Posterior cingulate gyrus (tissue), 11 donors: ENCODE measurements at places on chromosomes 5 and 9.

- no peak for DNase-seq
Observed at GRCh38 chr5:105940181-105940580, 1730.6 kb downstream of the EFNA5 start.

GRCh38 chr5:122500245-122501088 is 188.4 kb downstream of the SNCAIP start:
- DNase-seq = peak; percentile 41

DNA sequence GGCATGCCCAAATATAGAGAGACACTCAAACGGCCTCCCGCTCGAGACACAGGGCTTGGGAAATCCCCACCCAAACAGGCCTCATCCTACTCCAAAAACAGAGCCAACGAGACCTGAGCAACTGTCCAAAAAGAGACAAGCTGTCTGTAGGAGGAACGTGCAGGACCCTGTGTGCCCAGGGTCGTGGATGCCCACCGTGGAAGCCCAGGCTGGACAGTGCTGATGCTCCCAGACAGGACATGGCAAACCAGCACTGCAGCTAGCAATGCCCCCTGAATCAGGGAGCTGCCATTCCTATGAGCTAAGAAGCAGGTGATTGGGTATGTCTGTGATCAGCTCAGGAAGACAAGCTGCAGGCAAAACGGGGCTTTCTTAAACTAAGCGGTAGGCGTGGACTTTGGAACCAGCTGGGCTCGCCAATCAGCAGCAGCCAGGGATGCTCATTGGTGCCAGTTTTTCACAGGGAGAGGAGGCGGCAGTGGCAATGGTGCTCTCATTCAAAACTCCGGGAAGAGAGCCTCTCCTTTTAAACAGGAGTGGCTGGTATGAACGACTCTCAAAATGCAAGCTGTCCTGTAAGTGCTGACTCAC is 113.1 kb upstream of the IRX2 start:
- no peak for DNase-seq

- DNase-seq = no peak
Observed at GRCh38 chr9:37295796-37296195, 126.7 kb upstream of the GRHPR start.

DNA sequence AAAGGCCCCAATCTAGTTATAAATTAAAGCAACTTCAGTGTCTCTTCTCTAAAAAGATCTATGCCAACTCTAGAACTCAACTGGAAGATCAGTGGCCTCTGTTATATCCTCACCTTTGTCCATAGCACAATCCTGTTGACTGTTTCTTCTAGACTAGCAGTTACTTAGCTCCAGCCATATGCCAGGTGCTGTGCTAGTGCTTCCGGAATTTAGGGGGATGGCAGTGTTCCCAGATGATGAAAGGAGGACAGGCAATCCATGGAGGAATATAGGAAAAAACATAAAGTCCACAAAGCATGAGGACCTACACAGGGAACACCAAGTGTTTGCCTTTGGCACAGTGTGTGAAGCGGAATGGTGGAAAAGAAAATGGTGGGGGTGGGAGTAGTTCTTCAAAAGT is 214.3 kb downstream of the MAPKAP1 start:
- peak; percentile 15 for DNase-seq

DNA sequence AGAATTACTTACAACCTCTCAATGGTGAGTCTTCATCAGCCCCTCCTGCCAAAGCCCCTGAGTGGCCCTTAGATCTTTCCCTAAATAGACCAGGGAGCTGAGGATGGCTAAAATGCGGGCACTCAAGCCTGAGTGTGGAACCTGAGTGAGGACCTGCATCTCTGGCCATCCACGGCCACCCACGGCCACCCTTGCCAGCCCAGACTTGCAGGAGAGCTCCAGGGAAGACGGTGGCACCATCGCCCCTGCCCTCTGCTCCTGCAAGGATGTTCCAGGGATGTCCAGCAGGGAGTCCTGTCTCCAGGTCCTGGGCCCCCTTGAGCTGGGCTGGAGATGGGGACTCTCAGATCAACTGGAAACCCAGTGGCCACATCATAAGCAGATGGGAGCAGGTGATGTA is 68.2 kb upstream of the OLFM1 start:
- no peak for DNase-seq

DNA sequence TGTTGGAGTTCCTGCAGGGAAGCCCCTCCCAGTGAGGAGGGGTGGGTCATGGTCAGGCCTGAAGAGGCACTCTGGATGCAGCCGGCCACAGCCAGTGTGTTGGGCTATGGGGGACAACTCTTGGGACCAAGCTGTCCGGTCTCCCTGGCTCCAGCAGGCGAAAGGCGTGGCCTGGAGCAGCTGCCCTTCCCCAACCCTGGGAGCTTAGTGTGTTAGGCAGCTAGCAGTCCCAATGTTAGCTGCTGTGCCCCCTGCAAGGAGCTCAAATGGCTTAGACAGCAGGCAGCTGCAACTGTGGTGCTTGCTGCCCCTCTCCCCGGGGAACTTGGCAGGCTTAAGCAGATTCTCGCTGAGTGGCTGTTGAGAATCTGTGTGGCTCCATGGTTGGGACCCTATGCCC is 67.5 kb upstream of the ACTBL2 start:
- DNase-seq = no peak

DNA sequence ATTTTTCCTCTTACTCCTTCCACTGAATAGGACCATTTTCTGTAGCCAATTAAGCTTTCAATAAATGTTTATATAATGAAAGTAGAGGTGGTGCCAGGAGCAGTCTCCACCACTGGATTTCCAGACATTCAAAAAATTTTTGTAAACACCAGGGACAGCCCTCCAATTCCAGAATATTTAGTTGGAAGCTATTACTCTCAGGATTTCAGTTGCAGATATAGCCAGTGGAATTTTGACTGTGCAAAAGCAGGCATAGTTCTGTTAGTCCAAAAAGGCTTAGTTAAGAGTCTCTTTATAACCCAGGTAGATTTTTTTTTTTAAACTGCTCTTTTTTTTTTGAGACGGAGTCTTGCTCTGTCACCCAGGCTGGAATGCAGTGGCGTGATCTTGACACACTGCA is 138.1 kb upstream of the DMRT1 start:
- no peak for DNase-seq

DNA sequence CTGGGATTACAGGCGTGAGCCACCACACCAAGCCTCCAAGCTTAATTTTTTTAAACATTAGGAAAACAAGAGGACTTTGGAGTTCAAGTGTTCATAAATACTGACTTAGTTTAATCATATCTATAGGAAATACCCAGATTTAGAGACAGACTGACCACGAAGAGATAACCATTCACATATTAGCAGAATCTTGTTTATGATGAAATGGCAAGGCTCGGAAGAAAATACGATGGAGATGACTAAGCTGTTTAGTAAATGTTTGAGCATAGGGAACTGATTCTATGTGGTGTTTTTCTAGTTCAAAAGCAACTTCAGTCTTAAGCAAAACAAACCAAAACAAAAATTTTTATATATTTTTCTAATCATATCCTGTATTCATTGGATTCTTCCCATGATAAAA is 13.5 kb upstream of the TUSC1 start:
- no peak for DNase-seq

- no peak for DNase-seq
Observed at GRCh38 chr9:124015661-124016131, 4.1 kb downstream of the LHX2 start.

DNA sequence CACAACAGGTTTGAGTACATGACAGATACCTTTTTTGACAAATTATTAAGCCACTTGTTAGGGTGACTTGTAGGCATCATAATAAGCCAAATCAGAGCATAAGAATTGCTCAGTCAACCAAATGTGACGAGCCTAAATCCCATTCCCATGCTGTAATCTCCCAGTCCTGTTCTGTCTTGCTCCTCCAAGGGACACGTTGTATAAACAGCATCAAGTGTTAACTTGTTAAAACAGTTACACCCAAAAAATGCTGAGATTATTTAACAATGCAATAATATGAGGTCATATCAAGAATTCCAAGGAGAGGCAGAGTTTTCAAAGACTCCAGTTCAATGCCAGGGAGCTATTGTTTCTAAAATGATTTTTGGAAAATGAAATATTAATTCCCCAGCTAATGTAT is 76.2 kb downstream of the SH3TC2 start:
- DNase-seq = no peak

- no peak for DNase-seq
Observed at GRCh38 chr9:74848153-74848525, 39.6 kb downstream of the TRPM6 start.

GRCh38 chr9:97558701-97559101 is 57.2 kb downstream of the TMOD1 start:
- no peak for DNase-seq

DNA sequence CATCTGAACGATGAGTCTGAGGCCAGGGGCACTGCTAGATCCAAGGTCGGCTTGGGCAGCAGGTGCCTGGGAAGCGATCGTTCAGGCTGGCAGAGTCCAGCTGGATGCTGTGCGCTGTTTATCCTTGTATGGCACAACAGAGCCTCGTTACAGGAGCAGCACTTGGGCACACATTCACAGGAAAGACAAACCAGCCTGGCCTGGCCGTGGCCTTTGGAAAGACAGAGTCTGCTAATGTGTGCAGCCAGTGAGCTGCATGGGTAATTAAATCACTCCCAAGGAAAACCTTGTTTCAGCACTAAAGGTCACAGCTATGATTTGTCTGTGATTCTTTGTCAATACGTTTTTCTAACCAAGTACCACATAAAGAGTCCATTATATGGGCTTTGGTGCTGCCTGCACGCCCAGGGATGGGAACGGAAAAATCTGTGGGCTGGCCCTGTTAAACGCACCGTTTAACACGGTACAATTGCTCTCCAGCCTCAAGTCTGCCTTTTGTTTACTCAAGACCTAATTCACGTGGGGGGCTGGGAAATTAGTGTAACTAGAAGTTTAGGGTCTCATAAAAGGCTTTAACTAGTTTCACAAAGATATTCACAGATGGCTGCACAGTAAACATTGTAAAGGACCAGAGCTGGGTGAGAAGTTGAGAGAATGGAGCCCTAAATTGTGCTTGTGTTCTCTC is 509.3 kb downstream of the KDM4C start:
- DNase-seq = peak; percentile 36

DNA sequence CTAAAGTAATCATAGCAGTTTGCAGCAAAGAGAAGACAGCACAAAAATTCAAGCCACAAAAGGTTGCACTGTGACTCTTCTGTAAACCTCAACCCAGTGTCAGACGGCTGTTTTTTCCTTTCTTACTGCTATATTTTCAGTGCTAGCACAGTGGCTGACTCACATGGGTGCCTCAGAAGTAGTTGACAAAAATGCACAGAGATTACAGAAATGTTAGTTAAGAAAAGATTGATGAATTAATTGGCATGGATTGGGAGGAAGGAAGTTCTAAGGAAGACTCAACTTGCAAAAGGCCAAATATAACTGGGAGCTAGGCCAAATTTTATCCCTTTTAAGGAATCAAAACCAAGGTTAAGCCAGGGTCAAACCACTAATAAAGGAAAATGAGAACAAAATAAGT is 43.7 kb upstream of the ITGA1 start:
- no peak for DNase-seq

DNA sequence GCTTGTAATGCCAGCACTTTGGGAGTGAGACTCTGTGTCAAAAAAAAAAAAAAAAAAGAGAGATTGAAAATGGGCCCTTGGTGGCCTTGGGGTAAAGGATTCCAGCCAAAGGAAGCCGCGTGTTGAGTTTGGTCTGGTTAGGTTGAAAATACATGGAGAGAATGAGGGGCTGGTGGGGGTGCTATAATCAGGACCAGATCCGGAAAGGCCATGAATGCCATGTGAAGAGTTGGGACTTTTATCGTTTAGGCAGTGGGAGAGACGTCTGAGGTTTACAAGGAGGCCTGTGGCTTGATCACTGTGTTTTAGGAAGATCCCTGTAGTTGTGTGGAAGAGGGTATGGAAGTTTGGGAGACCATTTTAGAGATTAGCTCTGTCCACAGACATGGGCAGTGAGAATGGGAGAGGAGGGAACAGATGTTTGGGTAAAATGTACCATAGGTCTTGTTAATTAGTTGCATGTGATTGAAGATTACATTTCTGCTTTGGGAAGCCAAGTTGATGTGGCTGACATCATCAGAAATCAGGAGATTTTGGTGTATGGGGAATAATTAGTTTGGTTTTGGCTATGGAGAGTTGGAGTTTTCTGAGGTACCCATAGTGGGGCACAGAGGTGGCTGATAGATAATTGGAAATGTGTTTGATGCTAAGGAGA is 3.5 kb downstream of the MSANTD3 start:
- DNase-seq = no peak

DNA sequence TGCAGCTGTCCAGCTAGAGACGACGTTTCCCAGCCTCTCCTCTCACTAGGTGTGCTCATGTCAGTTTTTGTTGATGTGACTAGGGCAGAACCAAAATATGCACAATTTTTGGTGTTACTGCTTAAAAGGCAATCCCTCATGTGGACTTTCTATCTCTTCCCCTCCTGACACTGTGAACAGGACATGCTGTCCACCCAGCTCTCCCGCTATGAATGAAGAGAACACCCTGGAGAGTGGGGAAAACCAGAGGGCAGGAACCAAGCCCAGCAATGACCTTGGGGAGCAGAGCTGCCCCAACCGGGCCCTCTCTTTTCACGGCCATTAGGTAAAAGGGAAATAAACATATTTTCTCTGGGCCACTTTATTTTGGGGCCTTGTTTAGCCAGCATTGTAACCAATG is 46.7 kb upstream of the TBC1D2 start:
- no peak for DNase-seq

GRCh38 chr5:1448511-1449011 is 3.3 kb upstream of the SLC6A3 start:
- no peak for DNase-seq

DNA sequence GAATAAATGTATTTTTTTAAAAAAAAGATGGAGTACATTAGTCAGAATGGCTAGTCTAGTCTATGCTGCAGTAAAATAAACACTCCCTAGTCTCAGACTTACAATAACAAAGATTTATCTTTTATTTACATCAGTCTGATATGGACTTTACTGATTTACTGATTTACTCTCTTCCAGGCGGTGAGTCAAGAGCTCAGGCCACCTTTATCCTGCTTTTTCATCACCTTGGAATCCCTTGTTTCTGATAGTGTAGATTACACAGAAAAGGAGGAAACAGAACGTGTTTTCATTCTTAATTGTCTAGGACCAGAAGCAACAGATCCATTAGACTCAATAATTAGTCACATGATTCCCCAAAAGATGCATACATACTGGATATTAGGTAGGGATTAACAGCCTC is 290.1 kb upstream of the TRPC7 start:
- no peak for DNase-seq

- no peak for DNase-seq
Observed at GRCh38 chr9:1875251-1875851, 139.8 kb upstream of the SMARCA2 start.

- DNase-seq = peak; percentile 51
Observed at GRCh38 chr9:131111186-131111853, 14.1 kb upstream of the NUP214 start.

GRCh38 chr5:131224387-131225201 is 39.3 kb upstream of the CDC42SE2 start:
- DNase-seq = no peak

DNA sequence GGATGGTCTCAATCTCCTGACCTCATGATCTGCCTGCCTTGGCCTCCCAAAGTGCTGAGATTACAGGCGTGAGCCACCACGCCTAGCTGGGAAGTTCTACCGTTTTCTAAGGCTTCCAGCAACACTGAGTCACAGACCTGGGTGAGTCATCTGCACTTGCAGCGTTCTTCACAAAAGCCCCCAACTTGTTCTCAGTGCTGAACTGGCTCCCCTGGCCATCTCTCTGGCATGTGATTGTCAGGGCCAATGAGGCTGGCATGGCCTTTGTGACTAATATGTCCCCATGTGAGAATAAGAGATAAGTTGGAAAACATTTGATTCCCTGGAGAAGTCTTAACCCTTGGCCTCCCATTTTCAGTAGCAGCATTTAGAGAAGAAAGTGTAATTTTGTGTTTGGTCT is 124.4 kb downstream of the WDR41 start:
- DNase-seq = no peak
